ENCODE measurements at places on chromosomes 2 and 18.

DNA sequence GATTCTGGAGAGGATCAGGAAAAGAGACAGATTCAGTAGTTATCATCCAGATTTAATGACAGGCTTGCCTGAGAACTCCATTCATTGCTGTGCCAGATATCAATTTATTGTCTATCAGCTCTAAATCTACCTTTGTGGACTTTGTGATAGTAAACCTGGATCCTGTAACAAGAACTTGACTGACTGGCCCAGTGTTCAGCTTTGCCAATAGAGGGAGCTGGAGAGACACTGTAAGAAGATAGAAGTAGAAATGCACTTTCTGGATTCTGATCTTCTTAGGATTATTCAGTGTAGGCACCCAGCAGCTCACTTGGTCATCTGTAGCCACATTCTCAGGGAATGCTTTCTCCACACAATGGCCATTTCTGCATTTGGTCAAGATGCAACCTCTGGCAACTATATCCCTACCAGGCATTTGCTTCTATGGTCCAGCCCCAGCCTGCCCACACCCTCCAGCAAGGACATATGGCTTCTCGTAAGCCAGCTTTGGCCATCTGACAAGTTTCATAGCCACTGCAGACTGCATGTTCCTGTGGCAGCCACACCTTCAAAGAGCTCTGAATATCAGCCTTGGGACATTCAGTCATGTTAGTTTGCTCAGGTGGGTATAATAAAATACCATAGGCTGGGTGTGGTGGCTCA is 6.1 kb upstream of the SERPINB8 start:
- DNase-seq = peak; percentile 71

DNA sequence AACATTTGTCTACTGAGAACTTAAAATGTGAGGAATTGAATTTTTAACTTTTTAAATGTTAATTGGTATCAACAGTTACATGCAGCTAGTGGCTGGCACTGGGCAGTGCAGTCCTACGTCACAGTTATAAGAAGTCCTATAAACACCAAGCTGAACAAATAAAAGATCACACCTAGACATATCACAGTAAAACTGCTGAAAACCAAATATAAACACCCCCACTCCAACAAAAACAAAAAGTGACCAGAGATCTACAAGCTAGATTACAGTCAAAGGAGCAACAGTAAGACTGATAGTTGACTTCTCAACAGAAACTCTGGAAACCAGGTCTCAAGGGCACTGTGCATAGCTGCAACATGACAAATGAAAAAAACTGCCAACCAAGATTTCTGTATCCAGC is 19.4 kb downstream of the TLK1 start:
- DNase-seq = no peak

GRCh38 chr2:234770031-234770506 is 181.7 kb upstream of the SH3BP4 start:
- DNase-seq = no peak

DNA sequence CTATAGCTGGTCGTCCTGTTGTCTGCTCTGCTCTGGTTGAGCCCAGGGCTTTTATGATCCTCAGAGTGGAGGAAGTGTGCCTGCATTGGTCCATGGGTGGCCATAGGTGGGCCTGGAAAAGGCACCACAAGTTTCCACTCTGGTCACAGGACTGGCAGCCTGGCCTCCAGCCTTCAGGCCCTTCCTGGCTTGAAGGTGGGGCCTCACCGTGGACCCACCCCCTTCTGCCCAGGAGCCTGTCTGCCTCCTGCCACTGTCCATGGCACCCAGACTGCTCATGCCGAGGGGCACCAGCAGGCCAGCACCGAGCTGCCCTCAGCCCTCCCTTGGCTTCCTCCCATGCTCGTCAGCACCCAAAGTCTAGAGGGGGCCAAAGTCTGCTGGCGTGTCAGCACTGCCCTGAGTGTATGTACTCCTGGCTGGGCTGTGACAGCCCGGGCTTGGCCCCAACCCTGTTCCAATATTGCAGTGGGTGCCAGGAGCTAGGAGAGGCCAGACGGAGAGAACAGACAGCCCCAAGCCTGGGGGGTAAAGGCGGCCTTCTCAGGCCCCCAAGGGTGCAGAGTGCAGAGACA is 529.4 kb downstream of the DCC start:
- no peak for DNase-seq

DNA sequence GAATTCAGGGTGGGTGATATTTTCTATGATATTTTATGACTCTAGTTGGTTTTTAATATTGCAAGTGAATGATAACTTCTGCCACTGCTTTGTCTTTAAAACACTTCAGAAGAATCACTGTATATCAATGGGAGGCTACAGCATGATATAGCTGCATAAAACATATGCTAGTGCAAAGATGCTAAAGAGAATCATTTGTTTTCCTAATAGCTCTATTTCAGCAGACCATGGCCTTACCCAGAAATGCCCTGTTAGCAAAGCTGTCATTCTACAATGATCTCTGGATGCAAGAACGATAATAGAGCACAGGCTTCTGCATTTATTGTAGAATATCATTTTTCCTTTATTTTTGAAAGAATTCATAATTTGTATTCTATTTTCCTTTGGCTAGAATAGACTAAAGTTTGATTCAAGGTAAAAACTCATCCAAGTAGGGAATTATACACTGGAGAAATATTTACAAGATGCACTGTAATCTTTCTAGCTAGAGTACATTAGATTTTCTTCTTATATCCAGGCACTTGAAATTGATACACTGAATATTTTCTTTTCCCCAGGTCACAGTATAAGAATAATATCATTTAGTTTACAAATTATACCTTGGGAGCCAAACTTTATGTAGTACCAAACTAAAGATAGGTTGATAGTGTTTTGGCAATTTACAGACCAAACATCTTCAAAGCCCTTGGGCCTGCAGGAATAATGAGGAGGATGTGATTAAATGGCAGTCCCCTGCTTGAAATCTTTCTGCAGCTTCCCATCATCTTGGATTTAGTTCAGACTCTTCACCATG is 252.6 kb upstream of the LINC00305 start:
- DNase-seq = no peak

Data from T47D (cell line).